ENCODE measurements at places on chromosomes 7 and 10.
A peak's percentile ranks its signal among the peaks of the same experiment; 100 is the strongest.

GRCh38 chr10:28806951-28807759 is 129.8 kb downstream of the BAMBI start:
- DNase-seq = no peak

DNA sequence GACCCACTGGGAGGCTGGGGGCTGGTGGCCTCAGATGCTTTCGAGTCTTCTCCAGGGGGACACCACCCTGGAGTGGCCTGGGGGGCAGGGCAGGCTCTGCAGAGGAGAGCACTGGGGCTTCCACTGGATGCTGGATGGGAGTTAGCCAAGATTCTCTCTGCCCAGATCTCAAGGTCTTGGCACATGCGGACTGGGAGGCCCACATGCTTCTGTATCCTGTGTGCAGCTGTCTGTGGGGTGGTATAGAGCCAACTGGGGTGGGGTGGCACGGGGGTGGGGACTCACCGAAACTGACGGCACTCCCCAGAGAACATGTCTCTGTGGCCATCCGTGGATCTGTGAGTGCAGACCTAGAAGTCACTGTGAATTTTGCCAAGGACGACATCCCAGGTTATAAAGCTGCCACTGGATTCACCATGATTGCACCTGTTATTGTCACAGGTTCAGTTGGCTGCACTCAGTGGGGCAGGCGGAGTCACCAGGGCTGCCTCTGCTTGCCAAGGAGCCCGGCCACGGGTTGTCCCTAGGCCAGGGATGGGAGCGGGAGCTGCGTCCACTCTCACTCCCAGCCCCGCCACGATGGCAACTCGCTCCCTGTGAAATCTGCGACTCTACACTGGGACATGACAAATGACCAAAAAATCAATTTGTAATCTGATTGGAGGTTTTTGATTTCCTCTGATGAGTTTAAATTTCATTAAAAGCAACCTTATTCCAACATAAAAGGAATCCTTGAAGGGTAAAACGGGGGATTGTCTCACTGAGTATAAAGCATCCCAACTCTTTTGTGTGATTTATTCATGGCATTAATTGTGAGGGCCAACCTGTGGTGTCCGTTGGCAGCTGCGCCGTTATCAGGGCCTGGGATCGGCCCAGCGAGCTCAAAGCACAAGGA is 131.3 kb downstream of the EBF3 start:
- DNase-seq = no peak

- DNase-seq = no peak
Observed at GRCh38 chr7:139058943-139059342, 23.1 kb upstream of the ZC3HAV1L start.

DNA sequence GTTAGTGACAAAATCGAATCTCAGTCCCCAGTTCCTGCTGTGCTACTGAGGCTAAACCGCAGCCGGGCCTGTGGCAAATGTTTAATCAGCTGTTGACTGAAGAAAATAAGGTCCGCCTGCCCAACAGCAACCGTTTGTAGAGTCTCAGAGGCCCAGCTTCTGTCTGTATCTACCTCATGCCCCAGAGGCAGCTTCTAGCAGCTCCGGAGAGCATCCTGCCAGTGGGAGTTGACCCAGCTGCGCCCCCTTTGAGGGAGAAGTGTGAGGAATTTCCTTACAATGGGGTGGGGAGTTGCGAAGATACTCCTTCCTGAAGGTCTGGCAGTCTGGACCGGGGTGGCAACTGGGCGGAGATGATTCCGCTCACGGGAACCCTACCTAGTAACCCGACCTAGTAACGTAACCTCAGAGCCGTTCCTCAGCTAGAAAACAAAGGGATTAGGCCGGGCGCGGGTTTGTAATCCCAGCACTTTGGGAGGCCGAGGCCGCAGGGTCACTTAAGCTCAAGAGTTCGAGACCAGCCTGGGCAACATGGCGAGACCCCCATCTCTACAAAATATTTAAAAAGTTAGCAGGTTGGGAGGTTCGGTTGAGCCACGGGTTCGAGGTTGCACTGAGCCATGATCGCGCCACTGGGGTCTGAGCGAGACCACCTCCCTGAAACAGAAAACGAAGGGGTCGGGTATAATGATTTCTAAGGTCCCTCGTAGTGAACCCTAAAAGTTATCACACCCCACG is 846 bp upstream of the ZNF775 start:
- peak; percentile 77 for DNase-seq

DNA sequence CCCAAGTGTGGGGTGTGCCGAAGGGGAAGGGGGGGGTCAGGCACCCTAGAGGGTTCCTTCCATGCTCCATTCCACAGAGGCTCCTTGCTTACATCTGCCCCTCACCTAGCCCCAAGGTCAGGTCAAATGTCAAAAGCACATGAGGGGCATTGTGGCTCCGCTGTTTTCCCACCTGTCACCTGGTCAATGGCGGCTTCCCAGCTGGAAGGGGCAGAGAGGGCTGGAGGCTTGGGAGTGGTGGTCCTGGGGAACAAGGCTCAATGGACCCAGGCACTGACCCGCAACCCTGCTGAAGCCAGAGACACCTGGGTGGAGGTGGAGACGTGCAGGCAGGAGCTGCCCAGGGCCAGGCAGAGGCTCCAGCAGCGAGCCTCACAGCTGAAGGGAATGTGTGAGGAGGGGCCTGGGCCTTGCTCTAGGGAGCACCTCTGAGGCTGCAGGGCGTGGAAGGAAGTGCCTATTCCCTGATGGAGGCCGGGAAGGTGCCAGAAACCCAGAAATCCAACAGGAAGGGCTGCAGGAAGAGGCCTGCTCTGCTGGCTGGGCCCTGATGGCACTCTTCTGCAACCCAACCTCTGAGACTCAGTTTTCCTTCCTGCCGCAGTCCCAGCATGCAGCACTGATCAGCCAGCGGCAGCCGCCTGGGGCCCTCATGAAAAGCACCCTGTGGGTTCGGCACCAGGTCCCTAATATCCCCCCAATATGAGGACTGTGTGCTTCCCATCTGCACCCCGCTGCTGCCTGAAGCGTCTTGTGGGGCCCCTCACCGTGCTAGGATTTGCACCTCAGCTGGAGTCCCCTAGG is 16.0 kb downstream of the RASGEF1A start:
- DNase-seq = no peak

DNA sequence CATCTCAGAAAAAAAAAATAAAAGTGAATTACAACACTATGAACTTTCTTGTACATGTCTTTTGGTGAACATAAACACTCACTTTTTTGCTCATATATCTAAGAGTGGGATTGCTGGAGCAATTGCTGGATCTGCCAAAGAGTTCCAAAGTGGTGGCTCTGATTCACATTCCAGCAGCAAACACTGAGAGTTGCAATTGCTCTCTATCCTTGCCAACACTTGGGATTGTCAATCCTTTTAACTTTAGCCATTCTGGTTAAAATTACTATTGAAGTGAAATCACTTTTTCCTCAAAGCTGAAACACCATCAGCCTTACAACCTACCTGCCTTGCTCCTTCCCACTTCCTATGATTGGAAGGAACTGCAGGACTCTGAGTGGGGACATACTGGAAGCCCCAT is 70.7 kb downstream of the CDHR3 start:
- no peak for DNase-seq

DNA sequence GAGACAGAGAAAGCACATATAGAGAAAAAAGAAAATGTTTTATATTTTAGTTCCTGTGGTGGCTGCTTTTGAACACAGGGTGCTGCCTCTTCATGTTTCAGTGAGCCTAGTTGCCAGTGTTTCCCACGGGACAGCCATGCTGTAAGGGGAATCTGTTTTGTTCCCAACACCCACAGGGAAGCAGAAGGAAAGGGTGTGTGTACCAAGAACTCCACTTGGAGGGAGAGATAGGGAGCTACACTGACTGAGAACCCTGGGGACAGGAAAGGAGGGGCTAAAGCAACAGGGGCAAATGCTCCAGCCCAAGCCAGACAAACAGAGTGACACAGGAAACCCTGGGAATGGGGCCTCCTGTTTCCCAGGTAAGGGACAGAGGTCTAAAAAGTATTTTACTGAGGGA is 40.2 kb downstream of the FRMPD2 start:
- no peak for DNase-seq

DNA sequence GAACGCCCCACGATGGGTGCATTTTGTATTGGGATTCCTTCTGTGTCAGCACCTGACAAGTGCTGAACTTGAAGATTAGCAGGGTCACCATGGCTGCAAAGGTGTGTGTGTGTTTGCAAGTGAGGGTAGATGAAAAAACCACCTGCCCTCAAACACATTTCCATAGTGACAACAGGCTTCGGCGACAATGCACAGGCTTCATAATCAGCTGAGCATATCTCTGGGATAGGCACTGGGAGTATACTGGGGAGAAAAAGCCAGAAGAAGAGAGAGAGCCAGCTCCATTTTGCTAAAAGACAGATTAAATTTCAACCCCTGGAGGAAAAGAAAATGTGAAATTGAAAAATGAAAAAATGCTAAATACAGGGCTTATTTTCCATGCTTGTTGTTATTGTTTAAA is 656.1 kb downstream of the INHBA start:
- no peak for DNase-seq

- no peak for DNase-seq
Observed at GRCh38 chr10:117457071-117457810, 82.0 kb upstream of the PDZD8 start.

Data from GM12865 (cell line).